ENCODE measurements at places on chromosomes 16 and 17.

DNA sequence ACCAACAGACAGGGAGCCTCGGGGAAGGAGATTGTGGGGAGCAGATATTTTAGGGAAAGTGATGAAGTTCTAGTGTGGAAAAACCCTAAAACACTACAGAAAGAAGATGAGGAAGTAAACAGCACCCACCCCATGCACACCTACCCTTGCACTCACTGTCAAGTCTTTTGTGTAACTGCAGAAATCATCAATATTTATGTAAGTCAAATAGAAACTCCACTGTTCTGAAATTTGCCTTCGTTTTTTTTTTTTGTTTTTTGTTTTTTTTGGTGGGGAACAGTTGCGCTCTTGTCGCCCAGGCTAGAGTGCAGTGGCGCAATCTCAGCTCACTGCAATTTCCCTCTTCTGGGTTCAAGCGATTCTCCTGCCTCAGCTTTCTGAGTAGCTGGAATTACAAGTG is 273.4 kb downstream of the CPPED1 start:
- DNase-seq, result no peak

- DNase-seq, result no peak
Observed at GRCh38 chr16:81715358-81716196, 63.5 kb upstream of the PLCG2 start.

GRCh38 chr17:1624650-1625049 is 4.0 kb downstream of the SLC43A2 start:
- DNase-seq, result no peak

- no peak for DNase-seq
Observed at GRCh38 chr16:89710709-89711564, 9.4 kb upstream of the SPATA2L start.

GRCh38 chr17:3381957-3382356 is 4.2 kb downstream of the OR3A2 start:
- DNase-seq, result no peak

DNA sequence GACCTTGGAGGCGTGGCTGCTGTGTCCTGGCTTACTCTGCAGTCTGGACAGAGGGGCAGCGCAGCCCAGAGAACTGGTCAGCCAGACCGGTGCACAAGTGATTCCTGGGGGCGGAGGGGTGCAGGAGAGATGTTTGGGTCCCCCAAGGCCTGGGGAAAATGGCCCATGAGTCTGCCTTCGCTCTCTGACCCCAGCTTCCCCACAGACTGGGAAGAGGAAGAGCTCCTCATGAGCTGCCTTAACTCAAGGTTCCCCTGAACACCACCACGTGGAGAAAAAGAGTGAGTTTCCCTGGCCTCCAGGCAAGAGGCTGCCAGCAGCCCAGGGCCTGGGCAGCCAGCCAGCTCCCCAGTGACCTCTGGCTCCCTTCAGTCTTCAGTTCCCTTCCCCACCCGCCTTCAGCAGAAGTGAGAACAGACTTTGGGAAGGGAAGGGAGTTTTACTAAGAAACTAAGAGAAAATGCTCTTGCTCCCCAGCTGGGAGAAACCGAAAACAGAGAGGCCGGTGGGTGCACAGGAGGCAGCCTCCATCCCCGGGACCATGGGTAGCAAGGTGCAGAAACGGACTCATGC is 2.0 kb upstream of the C17orf99 start:
- peak; percentile 72 for DNase-seq

- no peak for DNase-seq
Observed at GRCh38 chr17:38777641-38778250, 21.6 kb downstream of the PIP4K2B start.

GRCh38 chr17:15918661-15919259 is 26.2 kb upstream of the ADORA2B start:
- DNase-seq, result peak; percentile 18

DNA sequence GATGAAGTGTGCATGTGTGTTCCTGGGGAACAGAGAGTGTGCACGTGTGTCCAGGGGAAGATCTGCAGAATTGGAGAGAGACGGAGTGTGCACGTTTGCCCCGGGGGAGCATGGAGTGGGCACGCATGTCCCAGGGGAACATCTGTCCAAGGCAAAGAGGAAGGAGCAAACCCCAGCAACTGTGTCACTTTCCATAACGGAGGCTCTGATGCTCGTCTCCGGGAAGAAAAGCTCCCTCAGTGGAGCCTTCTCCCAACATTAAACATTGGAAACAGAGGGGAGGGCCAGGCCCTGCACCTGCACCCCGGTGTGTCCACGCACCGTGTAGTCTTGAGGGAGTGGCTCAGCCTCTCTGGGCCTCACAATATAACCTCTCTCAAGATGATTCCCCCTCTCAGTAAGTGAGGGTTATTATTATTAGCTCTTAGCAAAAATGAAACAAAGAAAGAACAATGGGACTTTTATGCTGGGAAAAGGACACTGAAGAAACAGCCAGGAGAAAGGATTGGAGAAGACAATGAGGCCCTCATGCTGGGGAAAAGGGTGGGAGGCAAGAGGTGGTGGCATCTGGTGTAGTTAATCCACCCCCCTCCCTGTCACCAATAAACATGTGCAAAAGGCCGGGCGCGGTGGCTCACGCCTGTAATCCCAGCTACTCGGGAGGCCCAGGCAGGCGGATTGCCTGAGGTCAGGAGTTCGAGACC is 7.6 kb downstream of the RAB40B start:
- DNase-seq, result no peak

DNA sequence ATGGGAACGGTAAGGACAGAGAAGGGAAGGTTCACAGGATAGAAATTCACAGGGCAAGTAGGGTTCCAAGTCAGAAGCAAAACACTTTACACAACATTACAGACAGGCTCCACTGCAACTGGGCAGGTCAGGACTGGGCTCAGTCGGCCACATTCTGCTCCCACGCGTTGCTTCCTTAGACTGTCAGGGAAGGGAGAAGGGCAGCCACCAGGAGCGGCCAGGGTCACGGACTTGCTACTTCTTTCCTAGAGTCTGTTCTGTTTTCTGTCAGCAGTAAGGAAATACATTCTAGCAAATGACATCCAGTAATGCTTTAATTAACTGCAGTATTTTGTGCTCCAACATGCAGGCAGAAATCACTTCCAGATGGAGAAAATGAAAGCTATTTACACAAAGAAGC is 160.3 kb upstream of the RPH3AL start:
- no peak for DNase-seq

GRCh38 chr16:10408824-10409381 is 23.0 kb downstream of the ATF7IP2 start:
- DNase-seq, result no peak

GRCh38 chr17:44920565-44920940 is 5.3 kb upstream of the GFAP start:
- DNase-seq, result no peak

DNA sequence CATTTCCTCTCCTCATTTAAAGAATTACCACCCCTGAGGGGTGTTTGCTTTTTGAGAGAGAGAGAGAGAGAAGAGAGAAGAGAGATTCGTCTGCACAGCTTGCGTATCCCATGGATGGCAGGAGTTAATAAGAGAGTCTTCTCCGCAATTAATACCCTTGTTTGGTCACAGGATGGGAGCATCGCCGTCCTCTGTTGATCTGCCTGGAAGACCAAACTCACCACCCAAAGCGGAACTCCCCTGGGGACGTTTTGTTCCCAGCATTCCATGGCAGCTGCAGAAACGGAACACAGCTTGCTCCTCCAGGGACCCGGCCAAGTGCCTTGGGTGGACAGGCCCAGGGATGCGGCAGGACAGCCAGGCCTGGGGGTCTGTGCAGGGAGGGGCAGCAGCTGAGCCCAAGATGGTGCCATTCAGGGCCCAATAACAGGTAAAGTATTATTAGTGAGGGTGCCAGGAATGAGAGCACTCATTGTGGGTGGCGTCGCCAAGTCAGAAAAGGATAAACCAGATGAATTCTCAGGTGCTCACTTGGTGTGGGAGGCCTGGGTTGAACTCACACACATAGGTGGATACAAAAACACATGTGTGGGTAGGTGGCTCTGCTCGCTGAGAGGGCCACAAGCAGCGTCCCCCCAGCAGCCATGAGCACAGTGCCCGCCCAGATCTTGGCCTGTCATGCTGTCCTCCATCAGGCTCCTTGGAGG is 83.1 kb downstream of the NT5M start:
- no peak for DNase-seq

DNA sequence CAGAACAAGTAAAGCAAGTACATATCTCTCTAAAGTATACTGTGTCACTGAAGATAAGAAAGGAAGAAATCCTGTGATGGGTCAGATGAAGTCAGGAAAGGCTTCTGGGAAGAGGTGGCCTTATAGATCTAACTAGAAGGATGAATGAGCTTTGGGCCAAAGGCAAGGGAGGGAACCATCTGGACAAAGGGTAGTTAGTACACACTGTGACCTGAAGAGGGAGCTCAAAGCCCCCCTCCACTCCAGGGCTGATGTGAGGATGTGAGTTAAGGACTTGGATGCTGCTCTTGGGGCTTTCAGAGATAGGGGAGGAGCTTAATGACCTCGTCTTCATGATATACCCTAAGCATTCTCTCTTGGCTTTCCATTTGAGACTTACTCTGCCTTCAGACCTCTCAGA is 185.3 kb upstream of the CACNG3 start:
- peak; percentile 43 for DNase-seq

DNA sequence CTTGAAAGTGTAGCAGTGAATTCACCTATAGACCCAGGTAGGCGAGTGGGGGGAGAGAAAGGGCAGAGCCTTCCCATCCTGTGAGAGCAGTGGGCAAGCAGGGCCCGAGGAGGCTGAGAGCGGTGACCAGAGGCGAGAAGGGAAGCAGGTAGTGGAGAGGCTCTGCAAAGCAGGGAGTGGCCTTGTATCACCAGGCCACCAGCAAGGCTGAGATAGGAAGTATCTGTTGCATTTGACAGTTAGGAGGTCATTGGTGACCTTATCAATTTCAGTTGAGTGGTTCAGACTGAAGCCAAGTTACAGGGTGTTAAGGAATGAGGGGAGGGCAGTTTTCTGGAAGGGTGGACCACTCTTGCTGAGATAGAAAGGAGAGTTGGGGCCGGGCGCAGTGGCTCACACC is 10.7 kb upstream of the HSD3B7 start:
- DNase-seq, result no peak

- DNase-seq, result no peak
Observed at GRCh38 chr17:37841232-37841631, 83.0 kb upstream of the TBC1D3K start.

- peak; percentile 86 for DNase-seq
Observed at GRCh38 chr17:19346351-19347255, 15.9 kb downstream of the B9D1 start.

GRCh38 chr16:75234856-75235696 is 16.3 kb downstream of the CTRB1 start:
- no peak for DNase-seq

- no peak for DNase-seq
Observed at GRCh38 chr16:4647644-4647980, 23.0 kb downstream of the MGRN1 start.

- DNase-seq, result no peak
Observed at GRCh38 chr17:36979565-36979941, 30.8 kb downstream of the AATF start.

- peak; percentile 22 for DNase-seq
Observed at GRCh38 chr17:4604111-4604644, 19.8 kb downstream of the SMTNL2 start.

- peak; percentile 75 for DNase-seq
Observed at GRCh38 chr17:7356072-7356549, 1.2 kb downstream of the TMEM95 start.

GRCh38 chr16:28900601-28901000 is 22.3 kb downstream of the ATP2A1 start:
- no peak for DNase-seq

- DNase-seq, result no peak
Observed at GRCh38 chr16:79098907-79099306, 501.6 kb downstream of the MAF start.

DNA sequence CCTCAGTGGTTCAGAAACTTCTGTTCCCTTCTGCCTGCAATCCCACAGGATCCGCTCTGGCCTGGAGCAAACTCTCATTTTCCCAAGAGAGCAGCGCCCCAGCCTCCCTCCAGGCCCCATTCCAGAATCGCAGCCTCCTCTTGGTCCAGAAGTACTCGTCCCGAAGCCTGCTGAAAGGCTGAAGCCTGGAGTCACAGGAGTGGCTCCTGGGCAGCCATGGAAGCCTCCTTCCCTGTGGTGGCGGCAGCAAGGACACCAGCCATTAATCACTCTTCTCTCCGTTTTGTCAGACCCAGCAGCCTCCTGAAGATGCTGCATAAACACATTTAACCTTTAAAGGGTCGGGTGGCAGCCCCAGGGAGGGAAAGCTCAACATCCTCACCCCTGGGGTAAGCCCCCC is 66.9 kb upstream of the TNRC6C start:
- no peak for DNase-seq

GRCh38 chr16:67164599-67165061 is at the start of gene HSF4:
HSF4 (plus strand) TSS chr16:67164745; CDS start chr16:67164812, 67 bp downstream.
- no peak for DNase-seq

DNA sequence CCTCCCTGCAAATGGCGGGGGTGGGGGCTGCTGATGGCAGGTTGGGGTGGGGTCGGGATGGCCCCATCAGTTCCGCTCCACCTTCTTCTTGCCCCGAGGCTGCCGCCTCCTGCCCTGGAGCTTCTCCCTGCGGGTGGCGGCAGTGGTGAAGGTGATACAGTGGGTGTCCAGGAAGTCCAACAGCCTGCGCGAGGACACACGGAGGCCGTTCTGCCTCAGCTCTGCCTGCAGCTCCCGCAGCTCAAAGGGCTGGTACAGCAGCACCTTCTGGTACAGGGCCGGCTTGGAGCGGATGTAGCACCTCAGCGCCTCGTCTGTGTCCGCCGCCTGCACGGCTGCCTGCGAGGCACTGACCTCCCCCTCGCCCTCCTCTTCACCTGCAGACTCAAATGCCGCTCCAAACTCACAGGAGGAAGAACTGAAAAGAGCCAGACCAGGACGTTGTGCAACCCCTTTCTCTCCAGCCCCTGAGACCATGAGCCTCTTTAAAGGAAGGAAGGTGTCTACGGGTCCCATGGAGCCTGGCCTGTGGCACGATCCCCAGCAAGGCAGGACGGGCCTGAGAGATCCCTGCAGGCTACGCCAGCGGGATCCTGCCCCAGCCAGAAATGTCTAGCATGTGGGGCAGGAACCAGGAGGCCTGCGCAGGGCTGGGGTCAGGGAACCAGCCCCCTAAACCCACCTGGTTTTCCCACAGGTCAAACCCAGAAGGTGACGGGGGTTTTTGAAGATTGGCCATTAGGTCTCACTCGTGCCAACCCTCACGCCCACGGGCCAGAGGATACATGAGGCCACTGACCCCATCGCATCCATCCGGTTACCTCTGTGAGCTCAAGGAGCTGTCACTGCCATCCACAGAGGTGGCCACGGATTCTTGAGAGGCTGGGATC is 5.3 kb upstream of the NLRC3 start:
- no peak for DNase-seq

DNA sequence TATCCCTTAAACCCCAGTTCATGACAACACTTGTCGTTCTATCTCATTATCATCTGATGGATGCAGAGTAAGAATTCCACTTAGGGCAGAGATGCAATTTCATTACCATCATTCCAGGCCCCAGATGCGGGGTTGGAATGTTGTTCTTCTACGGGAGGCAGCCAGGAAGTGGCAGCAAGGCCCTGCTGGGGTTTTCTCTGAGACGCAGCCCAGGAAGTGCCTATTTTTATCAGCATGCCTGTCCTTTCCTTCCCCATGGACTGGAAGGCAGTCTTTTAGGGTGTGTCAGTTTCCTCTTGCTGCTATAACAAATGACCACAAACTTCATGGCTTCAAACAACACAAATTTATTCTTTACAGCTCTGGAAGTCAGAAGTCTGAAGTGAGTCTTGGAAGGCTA is 246.6 kb upstream of the DYNLRB2 start:
- DNase-seq, result peak; percentile 74

GRCh38 chr16:1470481-1471251 is 4.2 kb downstream of the CLCN7 start:
- DNase-seq, result no peak
